ENCODE measurements at places on chromosomes 7 and 10. TPM values are rescaled to one million over a fixed set of nuclear protein-coding genes. Genes with fewer than 3 reads are reported as not detected.

PALD1 gene
- 73.3 TPM for total RNA-seq

FAM25A gene
- not detected for total RNA-seq

IFIT5 gene
- 3.2 TPM for total RNA-seq

TLL2 gene
- total RNA-seq, result 0.20 TPM
